Forelimb muscle (tissue), 1 donor: ENCODE measurements at places on chromosomes 4 and X.
A peak's percentile ranks its signal among the peaks of the same experiment; 100 is the strongest.

GRCh38 chr4:145665773-145666172 is 14.2 kb upstream of the C4orf51 start:
- no peak for DNase-seq

DNA sequence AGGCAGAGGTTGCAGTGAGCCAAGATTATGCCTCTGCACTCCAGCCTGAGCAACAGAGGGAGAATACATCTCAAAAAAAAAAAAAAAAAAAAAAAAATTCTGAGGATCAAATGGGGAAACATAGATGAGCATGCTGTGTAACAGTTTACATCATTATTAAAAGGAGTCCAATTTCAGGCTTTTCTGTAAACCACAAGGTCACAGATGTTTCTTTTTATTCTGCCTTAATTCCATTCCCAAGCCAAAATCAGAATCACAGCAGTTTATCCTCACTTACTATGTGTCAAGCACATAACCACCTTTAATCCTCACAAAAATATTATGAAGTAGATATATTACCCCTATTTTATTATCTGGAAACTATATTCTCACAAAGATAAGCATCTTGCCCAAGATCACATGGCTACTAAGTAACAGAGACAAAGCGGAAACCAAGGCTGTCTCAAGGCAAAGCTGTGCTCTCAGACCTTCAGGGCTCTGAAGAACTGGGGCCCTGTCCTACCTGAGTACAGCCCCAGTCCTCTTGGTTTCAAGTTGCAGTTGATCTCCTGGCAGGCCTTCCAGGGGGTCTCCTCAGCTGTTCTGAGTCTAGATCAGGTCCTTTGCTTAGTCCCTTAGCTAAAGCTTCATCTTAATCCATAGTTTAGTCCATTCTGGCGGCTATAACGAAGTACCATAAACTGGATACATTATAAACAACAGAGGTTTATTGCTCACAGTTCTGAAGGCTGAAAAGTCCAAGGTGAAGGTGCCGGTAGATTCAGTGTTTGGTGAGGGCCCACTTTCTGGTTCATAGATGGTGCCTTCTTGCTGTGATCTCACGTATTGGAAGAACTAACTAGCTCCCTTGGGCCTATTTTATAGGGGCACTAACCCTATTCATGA is 141.3 kb downstream of the PALLD start:
- DNase-seq: no peak

DNA sequence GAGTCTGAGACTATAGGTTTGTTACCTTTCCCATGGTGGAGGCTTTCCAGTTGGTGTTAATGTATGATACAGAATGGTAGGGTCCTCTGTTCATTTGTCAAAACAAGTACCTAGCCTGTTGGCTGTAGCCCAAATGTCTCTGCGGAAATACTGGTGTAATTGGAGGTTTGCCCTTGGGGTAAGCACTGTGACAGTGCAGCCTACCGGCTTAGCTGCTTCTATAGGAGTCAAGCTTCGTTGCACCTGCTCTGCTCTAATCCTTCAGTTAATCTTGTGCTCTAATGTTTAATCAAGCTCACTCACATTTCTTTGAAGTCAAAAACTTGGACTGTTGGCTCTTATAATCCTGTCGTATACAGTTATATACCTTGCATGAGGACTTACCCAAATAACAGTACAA is 203.4 kb downstream of the CCNG2 start:
- DNase-seq: no peak

DNA sequence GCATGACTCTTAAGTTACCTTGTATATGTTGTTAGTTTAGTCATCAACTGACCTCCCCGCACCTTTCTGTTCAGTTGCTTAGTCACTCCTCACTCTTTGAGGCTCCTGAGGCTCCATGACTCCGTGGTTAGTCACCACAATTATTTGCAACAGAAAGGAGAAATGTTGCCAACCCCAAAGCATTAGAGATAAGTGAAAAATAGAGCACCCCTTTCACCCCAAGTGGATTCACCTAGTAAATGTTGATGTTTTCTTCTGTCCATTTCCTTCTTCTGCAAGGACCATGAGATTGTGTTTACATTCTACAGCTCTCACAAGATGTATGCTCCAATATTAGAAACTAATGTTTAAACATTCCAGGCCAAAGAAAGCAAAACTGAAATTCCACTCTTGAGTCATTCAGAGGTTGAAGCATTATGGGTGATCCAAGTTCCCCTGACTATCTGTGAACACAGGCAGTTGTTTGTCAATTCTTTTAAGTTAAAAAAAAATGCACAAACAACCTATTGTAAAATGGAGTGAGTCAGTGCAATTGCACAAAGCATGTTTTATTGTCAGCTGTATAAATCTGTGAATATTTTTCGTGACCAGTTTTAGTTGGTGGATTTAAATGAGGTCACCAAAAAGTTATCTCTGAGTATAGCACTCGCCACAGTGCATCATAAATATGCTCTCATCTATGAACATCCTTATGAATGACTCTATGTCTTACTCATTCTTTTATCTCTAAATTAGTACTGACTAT is 552.4 kb upstream of the MAGEB2 start:
- no peak for DNase-seq

GRCh38 chr4:178871476-178871875 is 1429.2 kb upstream of the AGA start:
- DNase-seq: no peak

DNA sequence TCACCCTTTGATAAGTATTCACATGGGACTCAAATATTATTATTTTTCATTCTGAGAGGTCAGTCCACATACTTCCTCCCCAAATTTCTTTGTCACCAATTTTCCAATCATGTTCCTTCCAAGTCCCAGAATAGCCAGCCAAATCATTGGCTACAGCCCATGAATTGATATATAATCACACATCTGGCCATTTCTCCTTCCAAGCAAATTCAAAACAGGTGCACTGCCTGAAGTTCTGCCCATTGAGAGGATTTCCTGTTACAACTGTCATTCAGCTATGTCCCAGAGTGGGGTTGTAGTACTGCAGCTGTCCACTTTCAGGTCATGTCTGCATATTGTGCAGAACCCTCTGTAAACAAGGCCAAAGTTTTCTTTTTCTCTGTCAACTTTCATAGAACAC is 347.8 kb downstream of the GRID2 start:
- DNase-seq: peak; percentile 6

DNA sequence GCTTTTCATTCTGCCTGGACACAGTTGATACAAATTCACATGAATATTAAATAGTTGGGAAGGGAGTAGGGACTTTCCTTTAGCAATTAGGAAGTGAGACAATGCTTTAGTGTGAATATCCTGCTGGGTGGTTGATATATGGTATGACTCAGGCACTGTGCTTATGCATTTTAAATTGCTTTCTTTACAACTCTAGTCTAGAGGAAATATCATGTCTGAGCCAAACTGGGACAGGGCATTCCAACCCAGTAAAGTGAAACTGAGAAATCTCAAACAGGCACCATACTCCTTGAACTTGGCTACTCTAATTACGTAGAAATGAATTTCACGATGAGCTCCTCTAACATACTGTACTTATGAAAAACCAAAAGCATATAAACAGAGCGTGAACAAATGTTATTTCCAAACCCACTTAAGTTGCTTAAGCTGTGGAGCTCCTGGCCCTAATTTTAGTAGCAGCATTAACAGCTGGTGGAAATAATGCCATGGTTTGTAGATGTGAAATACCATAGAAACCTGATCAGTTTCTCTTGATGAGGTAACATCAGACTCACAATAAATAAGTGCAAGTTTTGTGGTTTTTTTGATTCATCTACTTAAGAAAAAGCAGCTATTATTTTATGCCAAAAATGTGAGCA is 242.9 kb upstream of the GK2 start:
- DNase-seq: no peak

GRCh38 chr4:60805500-60806313 is 394.4 kb upstream of the ADGRL3 start:
- no peak for DNase-seq

DNA sequence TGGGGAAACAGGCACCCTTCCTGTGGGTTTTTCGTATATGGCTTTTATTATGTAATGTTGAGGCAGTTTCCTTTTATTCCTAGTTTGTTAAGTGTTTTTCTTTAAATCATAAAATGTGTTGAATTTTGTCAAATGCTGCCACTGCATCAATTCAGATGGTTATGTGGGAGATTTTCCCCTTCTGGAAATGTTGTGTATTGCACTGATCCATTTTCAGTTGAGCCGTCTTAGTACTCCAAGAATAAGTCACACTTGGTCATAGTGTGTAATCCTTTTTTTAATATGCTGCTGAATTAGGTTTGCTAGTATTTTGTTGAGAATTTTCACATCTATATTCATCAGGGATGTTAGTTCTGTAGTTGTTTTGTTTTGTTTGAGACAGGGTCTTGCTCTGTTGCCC is 9.5 kb upstream of the CTBP1 start:
- DNase-seq: no peak

DNA sequence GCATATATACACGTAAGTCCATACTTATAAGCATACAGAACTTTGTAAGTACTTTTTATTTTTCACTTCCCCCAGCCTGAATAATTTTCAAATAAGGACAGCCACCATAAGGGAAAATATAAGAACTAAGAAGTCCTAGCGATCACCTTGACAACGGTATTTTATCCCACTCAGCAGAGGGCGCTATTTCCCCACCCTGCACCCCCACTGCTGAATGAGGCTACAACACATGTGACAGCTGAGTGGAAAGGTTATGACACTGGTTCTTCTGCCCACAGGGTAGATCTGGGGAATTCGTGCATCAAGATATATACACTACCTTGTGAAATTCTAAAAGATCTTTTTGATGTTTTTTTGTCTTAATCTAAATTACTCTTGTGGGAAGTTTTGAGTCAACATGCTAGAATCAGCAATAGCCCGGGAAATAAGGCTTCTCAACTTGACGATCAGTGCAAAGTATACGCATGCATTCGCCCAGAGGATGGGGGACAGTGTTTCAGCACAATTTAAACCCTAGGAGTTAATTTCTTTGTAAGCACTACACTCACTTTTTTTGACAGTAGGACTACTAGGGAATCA is 151.5 kb downstream of the CORIN start:
- no peak for DNase-seq

DNA sequence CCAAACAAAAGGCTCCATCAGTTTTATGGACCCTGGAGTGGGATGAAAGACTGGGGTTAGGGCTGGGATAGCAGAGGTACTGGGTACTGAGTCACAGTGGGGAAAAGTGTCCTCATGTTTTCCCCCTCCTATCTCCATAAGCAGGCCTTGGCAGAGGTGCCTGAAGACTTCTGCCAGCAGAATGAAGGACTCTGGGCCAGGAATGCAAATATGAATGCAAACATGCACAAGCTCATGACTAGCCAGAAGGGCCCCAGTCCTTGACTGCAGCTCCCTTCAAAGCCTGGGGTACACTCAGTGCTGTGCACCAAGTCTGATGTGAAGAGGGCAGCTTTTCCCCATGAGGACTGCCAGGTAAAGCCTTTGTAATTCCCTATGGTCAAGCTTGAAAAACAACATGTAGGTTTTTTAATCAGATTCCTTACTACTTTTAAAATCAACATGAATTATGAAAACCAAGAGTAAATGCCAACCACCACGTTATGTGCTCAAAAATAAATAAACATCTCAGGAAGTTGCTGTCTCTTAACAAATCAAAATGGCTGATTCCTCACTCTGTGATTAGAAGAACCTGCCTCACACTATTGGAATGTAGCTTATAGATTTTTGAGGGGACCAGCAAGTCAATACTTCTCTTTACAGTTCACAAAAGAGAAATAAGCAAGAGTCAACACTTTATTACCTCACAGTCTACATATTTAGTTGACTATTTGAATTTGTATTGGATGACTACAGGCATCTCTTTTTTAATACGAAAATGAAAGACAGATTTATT is 1512.0 kb downstream of the ARAP2 start:
- DNase-seq: no peak
